ENCODE measurements at places on chromosomes 1 and 21.

DNA sequence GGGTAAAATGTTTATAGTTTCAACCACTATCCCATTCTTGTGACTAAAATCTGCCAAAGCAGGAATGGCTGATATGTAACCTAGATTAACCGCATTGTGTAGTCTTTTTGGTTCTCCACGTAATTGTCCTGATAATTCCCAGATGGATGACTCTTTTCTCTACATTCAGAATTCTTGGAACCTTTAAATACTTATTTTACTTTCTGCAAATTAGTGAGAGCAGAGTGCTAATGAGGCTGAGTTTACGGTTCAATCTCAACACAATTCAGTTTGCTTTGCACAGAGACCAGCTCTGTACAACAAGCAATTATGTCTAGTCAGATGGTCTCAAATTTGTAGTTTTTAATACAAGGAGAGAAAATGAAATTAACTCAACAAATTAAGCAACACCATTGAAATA is 9.1 kb downstream of the CRB1 start:
- DNase-seq = no peak

DNA sequence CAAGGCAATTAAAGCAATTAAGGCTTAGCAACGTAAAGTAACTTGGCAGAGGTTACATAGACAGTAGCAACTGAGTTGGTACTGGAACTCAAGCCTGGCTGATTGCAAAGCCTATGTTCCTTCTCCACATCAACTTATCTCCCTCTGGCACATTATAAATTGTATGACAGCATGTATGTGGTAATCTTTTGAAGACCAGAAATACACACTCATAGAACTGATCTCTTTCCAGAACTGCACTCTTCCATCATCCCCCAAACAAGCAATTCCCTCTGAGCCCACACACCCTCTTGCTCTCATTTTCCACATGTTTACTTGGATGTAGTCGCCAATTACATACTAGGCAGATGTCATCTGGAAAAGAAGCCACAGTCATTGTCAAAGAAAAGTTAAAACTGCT is 502.2 kb downstream of the PLPP3 start:
- DNase-seq = no peak

DNA sequence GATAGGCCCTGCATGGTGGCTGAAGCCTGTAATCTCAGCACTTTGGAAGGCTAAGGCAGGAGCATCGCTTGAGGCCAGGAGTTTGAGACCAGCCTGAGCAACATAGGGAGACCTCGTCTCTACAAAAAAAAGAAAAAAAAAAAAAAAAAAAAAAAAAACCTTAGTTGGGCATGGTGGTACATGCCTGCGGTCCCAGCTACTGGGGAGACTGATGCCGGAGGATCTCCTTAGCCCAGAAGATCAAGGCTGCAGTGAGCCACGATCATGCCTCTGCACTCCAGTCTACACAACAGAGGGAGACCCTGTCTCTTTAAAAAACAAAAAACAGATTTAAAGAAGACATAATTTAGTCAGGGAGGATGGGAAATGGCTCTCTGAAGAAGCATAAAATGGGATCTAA is 3.8 kb downstream of the LIN9 start:
- no peak for DNase-seq

- no peak for DNase-seq
Observed at GRCh38 chr21:36545776-36546511, 66.0 kb upstream of the CLDN14 start.

DNA sequence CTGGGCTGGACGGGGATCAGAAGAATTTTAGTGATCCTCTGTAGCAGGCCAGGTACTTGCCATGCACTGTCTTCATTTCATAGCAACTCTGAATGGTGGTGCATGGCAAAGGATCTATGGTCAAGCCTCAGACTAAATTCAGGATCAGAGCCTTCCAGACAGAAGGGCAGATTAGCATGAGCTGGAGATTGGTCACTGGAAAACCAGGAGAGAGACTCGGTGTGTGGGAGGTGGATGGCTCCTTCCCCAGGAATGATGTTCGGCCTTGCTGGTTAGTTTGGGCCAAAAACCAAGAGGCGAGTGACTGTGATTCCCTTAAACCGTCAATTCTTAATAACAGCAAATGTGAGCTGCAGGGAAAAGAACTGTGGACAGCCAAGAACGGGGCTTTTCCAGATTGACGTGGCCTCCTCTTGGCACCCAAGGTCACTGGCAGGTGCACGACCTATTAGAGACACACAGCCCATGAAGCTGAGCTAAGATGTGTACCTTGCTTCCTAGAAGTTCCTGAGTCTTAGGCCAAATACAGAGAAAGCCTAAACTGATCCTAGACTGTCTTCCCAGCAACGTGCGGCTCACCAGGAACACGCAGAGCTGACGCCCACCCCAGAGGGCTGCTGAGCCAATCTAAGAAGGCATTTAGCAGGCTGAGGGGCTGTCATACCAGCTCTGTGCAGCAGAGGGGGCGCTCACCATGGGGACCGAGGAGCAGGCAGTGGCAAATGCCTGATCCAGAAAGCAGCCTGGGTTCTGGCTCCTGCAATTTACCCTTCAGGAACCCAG is 18.5 kb downstream of the ALDH4A1 start:
- DNase-seq = peak; percentile 92
